ENCODE measurements at places on chromosomes 12 and 14.

DNA sequence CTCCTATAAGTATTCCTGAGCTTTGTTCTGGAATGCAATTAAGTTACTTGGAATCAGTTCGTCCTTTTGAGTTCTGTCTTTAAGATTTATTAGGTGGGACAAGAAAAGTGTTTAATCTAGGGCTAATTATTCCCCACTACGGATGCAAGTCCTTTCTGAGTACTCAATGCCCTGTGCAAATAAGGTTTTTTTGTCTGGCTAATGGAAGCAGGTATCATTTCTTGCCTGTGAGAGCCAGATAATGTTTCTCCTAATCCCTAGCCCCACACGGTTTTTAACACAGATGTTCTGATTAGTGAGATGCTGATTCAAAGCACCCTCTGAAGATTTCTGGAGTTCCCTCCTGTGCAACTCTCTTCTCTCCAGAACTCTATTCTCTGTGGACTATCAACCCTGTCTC is 296.6 kb upstream of the PRICKLE1 start:
- no peak for DNase-seq

GRCh38 chr12:27756670-27757195 is 23.3 kb upstream of the KLHL42 start:
- DNase-seq: no peak

- DNase-seq: peak; percentile 71
These were observed at the start of gene MARCHF9 for GRCh38 chr12:57754411-57755193. Gene MARCHF9, plus strand, starts transcription at chr12:57755103. Its CDS starts 426 bp downstream, at chr12:57755529.

GRCh38 chr12:131454418-131455217 is 256.3 kb upstream of the SFSWAP start:
- DNase-seq: peak; percentile 67

- no peak for DNase-seq
These were observed at the start of gene OTX2 for GRCh38 chr14:56810147-56810719. Gene OTX2, minus strand, starts transcription at chr14:56810479. Its CDS starts 5,023 bp downstream, at chr14:56805456.

DNA sequence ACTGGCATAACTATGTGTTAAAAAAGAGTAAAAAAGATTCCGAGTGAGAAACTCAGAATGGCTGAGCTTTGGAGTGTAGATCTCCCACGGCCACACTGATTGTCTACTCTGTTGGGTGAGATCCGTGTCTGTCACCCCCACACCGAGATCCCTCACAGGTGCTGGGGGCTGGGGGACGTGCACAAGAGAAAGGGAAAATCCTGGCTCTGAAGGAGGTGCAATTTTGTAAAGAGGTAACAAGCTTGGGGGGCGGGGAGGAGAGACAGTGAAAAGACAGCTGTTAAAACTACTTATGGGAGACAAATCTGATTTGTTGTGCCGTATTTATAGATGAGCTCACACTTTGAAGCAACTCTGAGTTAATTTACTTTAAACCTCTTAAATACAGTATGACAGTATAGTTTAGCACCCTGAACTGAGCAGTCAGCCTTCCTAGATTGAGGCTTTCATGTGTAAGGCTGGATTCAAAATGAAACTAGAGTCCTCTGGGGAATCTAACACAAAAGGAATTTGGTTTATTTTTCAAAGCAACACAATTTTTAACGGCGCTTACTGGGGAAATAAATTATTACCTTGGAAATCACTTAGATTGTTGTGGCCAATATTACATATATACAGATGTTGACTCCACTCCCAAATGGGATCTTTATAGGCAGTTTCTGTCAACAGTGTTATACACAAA is 167.4 kb upstream of the RGS6 start:
- no peak for DNase-seq

DNA sequence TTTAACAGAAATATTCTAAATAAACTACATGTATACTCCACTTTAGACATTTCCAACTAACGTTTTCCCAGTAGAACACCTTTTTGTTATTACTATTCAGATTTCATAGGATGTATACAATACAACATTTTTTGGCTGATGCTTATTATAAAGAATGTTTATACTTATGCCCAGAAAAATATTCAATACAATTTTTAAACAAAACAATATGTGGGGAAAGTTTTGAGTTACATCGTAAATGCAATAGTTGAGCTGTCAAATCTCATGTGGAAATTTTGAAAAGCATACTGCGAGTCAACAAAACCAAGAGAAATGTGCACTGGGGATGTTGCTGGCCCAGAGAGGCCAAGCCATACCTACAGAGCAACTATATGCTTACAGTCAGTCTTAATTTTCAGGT is 18.2 kb upstream of the MON2 start:
- no peak for DNase-seq

- no peak for DNase-seq
These were observed 341.0 kb upstream of the RGS6 start for GRCh38 chr14:71591231-71591630.

DNA sequence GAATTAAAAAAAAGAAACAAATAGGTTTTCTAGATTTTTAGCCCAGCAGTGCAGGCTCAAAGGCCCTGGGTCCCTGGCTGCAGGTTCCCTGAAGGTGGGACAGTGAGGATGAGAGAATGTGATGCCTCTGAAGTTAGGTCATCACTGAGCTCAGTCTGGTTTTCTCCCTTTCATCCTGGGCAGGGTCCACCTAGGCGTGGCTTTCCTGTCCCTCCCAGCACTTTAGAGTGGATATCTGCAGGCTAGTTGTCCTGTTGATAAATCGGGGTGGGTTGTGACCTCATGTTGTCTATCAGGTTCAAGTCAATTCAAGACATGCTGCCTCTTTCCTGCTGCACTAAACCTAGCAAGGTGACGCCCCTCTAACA is 60.9 kb downstream of the MAP1LC3B2 start:
- no peak for DNase-seq

DNA sequence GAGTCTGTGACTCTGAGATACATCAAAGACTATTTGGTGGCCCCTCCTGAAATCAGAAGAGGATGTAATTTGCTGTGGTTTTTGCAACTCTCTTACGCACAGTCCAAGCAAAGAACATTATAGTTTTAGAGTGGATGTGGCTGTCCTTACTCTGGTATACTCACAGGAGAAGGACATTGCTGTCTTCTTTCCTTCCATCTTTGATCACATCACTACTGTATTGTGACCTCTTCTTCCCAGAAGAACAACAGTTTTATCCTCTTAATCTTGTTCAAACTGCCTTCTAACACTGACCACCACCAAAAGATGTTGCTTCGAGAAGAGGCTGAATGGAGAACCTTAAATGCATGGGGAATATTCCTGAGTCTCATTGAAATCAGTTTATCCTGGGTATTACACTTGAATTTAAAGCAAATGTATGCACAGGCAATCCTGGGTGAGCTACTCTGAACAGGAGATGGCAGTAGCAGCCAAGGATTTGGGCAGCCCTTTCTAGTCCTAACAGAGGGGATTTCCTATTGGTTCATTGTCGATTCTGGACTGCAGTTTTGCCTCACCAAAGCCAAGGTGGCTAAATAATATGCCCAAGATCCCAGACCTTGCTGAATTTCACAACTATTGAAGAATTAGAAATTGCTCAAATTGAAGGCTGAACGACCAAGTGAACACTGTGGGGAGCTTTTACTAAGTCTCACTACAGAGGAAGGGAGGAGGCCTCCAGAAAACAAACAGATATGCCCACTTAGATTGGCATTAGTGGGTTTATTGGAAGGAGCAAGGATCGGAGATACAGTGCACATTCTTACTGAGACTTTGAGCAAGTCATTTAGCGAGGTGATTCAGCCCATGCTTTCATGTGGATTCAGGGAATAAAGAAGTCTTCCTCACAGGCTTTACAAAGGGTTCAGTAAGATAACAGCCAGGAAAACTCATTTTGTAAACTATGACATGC is 282.8 kb downstream of the PAWR start:
- DNase-seq: no peak

All from GM12891 (cell line).